CD4-positive, alpha-beta T cell treated with Interleukin-1 beta for 1 hour (primary cell): ENCODE measurements at places on chromosomes 3 and 15.

DNA sequence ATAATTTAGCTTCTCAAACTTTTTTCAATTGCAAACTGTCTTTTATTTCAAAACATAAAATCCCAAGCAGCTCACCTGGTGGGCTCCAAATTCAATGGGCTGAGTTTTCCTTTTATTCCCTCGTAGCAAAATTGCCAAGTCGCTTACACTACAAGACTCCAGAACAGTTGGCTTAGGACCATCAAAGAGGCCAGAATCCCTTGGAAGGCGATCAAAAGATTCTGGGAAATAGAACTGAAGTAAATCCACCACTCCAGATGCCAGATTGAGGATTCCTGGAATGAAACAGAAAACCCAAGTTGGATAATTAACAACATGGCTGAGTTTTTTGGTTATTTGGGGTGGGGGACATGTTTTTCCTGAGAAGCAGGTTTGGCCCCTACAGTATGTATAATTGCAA, 87.7 kb upstream of the DCLK3 start:
- DNase-seq: no peak

DNA sequence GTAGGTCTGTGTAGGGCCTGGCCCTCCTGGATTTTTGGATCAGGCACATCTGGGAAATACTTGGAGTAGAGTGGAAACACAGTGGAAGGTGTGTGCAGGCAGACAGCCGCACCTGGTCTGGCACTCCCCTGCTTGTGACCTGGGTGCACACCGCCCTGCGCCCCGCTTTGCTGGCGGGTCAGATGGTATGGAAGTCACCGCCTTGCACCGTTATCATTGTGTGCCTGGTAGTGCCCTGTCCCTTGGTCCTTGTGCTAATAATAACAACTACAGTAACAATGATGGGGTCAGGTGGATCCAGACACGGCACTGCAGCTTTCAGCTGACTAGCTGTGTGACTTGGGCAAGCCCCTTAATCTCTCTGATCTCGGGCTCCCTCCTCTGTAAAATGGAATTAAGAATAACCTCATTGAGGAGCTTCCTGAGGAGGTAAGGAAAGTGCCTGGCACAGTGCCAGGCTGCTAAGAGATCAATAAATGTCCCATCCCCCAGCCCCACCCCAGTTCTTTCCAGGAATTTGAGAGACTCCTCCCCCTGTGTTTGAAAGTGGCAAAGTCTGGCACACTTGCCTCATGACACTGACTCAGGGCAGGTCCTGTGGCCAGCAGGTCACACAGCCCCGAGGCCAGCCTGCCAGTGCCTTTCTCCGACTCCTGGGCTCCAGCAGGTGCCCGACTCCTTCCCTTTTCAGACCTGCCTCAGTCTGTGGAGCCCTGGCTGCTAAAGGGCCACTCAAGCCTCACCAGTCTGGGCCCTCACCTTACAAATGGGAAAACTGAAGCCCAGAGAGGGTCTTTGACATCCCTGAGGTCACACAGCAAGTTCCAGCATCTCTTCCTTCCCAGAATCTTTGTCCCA, 9.8 kb downstream of the ISG20 start:
- peak; percentile 44 for DNase-seq

- DNase-seq: no peak
Observed at GRCh38 chr15:69595009-69595791, 142.6 kb downstream of the RPLP1 start.

DNA sequence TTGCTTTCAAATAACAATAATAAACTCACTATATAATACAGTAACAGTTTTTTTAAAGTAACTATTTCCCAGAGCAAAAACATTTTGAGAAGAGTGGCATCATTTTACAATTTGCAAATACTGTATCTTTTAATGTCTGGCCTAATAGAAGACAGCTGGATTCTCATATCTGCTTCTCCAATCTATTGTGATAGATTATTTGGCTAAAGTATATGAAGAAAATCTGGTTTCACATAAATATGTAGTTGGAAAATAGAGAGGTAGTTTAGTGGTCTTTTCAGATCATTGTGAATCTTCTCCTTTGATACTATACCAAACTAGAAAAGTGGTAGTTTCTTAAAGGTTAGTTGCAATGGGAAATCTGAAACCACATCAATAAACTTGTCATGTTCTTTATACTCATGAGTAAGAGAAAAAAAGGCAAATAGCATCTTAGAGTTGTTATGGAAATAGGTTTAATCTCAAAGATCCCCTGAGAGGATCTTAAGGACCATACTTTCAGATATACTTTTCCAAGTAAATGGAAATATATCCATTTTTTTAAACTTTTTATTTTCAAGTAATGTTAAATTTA, 124.8 kb upstream of the NR2E3 start:
- DNase-seq: no peak

GRCh38 chr3:42819351-42819965, 10.2 kb downstream of the ACKR2 start:
- DNase-seq: no peak

DNA sequence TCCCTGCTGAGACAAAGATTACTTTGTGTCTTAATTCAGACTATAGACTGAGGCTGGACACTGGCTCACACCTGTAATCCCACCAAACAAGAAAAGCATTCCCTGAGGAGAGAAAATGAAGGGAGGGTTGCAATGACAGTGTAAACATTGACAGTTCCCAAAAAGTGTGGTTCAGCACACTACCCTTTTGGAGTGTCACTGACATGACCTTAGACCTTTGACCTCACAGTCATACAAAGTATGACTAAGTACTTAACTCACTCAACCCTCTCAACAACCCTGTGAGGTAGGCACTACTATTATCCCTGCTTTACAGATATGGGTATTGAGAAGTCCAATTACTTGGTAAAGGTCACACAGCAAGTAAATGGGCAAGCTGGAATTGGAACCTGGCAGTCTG, 341.7 kb downstream of the LRRC3B start:
- no peak for DNase-seq

GRCh38 chr3:126491221-126492013, 15.7 kb upstream of the ZXDC start:
- DNase-seq: no peak

DNA sequence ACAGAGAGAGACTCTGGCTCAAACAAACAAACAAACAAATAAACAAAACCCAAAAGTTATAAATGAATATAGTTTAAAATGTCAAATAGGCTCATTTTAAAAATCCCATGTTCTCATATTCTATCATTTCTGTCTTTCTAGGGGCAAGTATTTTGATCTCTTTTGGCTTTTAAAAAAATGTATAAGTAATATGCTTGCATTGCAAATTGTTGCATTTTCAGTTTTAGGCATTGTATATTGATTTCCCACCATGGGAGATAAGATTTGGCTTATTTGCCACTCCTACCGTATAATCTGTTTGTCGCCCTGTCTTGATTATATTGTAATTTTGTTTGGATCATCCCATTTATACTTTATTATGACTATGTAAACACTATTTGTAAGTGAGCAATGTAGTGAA, 70.6 kb downstream of the PIAS1 start:
- DNase-seq: no peak

DNA sequence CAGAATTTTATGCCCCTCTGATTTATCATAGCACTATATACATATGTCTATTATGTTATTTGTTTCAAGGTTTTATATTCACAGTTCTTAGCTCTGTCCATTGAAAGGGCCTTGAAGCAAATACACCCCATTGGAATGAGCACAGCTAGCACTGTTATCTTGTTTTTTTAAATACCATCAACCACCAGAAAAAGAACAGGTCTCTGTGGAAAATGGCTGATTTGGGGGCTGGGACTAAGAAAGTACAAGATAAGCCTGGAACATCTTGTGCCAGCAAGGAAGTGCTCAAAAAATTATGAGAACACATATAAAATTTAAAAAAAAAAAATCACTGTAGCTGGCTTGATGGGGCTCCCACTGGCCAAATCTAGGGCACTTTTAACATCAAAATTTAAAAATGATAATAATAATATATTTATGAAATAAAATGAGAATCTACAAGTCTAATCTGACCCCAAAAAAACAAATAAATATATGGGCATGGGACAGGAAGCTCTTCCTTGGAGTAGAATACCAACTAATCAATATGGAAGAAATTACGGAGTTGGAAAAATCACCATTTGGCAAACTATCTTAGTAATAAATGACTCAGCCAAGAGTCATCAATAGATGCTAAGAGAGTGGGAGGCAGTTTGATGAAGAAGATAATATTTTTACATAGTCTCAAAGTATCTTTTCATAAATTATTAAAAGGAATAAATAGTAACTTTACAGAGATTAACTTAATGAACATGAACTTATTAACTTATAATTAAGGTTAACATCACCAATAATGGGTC, 20.5 kb downstream of the IFT80 start:
- DNase-seq: no peak

DNA sequence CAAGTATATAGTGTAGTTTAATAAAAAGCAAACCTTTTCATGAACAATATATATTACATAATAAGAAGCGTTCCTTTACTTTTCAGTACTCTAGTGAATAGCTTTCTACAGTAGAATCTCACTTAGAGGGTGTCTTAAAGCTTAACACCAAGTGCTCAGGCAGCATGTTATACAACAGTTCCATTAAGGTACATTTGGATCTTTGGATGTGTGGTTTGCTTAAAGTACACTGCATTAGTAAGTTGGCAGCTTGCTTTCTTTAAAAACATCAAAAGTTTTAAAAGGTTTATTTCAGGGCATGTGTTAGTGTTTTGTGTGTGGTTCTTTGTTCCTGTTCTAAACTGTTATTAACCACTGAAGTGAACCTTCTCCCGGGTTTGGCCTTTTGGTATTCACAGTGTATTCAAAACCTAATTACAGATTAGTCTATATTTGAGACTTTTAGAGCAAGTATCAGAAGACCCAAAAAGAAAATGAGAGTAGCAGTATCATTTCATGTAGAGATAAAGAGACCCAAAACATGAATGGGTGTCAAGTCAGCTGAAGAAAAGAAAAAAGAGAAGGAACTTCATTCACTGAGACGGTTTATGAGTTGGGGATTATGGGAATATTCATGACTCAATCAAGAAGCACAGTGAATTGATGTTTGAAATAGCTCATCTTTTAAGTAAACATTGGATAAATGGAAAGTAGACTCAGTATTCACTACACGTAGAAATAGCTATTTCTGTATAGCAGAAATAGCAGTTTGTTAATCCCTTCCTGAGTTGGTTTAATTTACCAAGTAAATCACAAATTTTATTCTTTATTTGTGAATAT, 93.9 kb downstream of the OPA1 start:
- no peak for DNase-seq

- peak; percentile 21 for DNase-seq
Observed at GRCh38 chr3:188000361-188000861, 153.5 kb upstream of the LPP start.

DNA sequence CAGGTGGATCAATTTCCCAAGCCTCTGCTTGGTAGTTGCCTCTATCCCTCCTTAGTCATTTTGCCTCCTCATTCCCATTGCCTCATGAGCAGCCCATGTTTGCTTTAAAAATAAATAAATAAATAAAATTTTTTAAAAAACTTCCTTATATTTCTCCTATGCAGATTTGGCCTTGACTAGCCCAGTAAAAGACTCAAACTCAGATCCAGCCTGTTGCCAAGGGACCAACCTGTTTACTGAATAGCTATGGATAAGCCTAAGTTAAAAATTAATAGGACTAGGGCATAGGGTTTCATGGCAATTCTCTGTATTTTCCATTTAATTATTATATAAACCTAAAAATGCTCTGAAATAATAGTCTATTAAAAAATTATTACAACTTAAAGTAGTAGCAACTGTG, 384.4 kb downstream of the RSL24D1 start:
- no peak for DNase-seq

GRCh38 chr3:18401300-18401961, 23.7 kb downstream of the SATB1 start:
- no peak for DNase-seq

DNA sequence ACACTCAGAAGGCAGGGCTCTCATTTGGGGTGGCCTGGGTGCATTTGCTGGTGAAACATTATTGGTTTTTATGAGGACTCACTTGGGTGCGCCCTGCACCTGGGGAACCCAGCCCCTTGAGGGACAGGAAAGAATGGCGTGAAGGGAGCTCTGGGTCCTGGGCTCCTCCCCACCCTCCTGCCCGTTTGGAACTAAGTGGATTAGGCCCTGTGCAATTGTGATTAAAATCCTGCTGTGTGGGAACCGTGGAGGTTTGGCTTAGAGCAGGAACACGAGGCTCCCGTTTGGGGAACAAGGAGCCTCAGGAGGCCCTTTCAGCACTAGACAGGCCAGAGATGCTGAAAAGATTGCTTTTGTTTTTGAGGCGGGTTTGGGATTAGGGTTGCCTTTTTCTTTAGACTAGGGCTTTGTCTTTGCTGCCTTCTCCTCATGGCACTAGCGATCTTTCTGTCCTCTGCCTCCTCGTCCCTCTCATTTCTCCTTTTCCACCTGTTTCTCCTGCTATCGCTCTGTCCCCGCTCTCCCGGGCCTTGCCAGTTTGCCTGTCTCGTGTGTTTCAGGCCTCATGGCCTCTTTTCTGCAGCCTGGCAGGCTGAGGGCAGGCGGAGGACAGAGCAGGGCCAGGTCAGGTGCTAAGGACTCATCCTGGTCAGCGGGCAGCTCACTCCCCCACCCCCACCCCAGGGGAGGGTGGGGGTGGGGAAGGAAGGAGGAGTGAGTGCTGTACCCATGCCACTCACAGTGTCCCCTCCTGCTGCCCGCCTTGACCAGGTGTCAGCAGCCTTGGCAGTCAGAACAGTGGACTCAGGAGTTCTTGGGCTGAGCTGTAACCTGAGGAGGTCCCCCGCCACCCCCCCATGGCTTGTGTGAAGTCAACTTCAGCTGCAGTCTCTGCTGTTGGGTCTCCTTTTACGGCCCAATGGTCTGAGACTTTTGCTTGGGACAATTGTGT, 8.6 kb downstream of the MAPKAPK3 start:
- no peak for DNase-seq

DNA sequence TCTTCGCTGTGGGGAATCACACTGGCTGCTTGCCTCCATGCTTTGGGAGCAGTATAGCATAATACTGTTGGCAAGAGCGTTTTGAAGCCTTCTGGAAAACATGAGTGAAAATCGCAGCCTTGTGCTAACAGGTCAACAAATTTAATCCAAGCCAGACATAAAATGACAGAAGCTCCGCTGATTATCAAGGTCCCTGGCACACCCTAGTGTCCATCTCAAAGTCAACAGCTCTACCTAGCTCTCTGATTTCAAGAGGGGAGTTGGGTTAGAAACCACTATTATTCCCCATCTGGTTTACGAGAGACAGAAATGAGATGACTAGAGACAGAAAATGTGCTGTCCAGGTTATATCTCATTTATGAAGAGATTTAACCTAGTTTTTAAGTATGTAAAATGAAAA, 73.6 kb upstream of the MDFIC2 start:
- DNase-seq: no peak

GRCh38 chr15:100310041-100310405, 31.8 kb downstream of the ADAMTS17 start:
- no peak for DNase-seq

- DNase-seq: no peak
Observed at GRCh38 chr15:64699751-64700388, 75.5 kb downstream of the RBPMS2 start.

- no peak for DNase-seq
Observed at GRCh38 chr3:14435175-14436014, 33.0 kb downstream of the SLC6A6 start.
